ENCODE measurements at places on chromosomes 7 and 10.

DNA sequence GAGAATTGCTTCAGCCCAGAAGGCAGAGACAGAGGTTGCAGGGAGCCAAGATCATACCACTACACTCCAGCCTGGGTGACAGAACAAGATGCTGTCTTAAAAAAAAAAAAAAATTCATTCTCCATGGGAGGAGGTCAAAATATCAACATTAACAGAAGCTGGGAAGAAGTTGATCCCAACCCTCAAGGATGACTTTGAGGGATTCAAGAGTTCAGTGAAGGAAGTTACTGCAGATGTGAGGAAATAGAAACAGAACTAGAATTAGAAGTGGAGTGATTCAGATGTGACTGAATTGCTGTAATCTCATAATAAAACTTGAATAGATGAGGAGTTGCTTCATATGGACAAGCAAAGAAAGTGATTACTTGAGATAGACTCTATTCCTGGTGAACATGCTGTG is 19.7 kb upstream of the RPEL1 start:
- no peak for DNase-seq

- no peak for DNase-seq
These were observed 167.4 kb upstream of the SVIL start for GRCh38 chr10:29802171-29802570.

- no peak for DNase-seq
These were observed 17.5 kb downstream of the ATP6V1F start for GRCh38 chr7:128879939-128880746.

- no peak for DNase-seq
These were observed 179.5 kb upstream of the HGF start for GRCh38 chr7:81949306-81949705.

DNA sequence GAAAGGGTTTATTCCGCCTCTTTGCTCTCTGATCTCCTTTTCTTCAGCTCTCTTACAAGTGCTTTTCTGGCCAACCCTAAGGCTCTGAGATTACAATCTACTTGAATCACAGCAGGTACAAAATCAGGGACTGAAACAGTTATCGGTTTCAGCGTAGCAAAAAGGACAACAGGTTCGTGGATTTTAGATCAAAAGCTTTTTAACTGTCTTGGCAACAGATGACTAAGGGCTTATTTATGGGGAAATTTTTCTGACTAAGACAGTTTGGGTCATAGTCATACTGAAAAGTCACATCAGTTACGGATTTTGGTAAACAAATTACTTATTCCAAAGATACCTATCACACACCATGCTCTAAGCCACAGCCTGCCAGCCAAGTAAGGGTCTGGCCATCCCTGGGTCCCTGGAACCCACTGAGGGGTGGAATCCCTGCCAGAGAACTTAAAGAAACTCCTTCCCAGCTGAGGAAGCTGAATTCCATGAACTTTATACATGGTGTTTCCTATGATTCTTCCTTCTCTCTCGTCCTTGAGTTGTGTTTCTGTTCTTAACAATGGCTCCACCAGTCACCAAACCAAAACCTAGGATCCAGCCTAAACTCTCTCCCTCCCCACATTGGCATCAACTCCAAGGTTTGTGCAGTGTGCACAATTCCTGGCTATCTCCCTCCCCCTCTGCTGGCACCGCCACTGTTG is 169.3 kb downstream of the FAM107B start:
- no peak for DNase-seq

GRCh38 chr10:95350830-95351228 is 60.0 kb upstream of the PDLIM1 start:
- no peak for DNase-seq

DNA sequence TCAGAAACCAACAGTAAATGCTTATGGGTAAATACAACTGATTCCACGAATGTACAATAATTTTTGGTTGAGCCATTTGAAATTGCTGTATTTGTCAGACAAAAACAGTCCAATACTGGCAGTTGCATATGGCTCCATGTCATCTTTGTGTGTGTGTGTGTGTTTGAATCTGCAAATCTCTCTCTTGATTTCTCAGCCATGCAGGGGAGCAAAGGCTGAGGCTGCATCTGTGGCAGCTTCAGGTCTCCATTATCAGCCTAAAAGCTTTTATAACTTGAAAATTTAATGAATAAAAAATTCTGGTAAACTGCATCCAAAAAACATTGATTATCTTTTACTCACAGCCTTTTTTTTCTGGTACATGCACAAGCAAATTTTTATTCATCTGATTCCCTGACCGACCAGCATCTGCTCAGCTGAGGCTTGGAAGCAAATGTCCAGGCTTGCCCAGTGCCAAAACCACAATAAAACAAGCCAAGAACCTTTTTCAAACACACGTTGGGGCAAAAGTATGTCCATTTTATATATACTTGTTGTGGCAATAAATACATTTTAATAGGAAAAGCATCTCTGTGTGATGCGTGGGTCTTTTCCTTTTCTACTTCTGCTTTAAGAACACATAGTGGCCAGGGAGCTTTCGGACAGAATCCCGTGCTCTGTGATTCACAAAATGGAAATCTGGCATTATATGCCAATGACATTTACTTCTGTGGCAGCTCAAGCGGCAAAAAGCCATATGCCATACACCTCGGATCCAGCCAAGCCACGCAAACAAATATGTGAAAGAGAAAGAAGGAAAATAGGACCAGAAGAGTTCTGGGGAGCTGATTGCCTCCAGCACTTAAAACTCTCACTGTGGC is 275.6 kb upstream of the AOAH start:
- DNase-seq: no peak

DNA sequence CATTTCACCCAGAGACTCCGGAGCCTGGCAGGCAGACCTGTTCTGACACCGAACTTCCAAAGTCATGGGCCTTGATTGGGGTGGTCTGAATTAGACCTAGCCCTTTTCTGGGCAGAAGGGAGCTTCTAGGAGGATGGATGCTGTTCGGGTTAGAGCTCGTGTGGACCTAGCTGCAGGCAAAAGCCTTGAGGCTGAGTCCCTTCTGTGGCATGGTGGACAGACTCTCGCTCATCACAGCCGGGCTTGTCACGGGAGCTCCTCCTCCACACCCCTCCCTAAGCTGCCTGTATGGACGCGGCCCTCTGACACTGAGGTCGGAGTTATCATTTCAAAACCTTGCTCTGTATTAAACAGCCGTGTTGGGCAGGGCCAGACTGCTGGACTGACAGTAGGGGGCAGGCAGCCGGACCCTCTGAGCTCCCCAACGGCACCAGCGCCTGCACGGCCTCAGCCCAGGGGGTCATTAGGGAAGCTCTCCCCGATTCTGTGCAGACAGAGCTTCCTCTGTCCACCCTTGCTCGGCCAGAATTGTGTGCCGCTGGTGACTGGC is 2.2 kb downstream of the IRF5 start:
- peak; percentile 58 for DNase-seq

- DNase-seq: no peak
These were observed 72.6 kb downstream of the COPG2 start for GRCh38 chr7:130595986-130596385.

DNA sequence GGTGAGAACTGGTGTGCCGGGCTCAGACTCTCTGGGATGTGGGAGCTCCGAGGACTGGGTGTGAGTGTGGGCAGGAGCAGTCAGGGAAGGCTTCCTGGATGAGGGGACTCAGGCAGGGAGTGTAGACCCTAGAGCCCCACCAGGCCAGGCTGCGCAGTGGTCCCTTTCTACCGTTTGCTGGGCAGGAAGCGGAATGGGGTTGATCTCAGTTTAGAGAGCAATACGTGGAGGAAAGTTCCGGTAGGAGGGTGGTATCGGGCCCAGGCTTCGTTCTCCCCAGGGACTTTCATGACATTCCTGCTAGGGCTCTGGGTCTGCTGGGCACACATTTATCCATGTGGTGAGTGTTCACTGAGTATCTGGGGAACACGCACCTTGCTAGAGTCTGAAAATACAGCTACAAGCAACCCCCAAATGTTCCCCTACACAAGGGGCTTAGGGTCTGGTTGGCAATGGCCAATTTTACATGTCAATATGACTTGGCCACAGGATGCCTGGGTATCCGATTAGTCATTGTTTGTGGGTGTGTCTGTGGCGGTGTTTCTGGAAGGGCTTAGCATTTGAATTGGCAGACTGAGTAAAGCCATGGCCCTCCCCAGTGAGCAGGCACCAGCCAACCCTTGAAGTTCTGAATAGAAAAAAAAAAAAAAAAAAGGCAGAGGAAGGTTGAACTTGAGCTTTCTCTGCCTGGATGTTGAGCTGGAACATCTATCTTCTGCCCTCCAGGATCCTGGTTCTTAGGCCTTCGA is 20.8 kb downstream of the GHRHR start:
- DNase-seq: no peak

GRCh38 chr7:44072364-44073231 is 7.2 kb upstream of the PGAM2 start:
- DNase-seq: no peak

GRCh38 chr7:2084781-2085505 is 147.8 kb downstream of the MAD1L1 start:
- no peak for DNase-seq

GRCh38 chr10:49713266-49713665 is 33.8 kb downstream of the C10orf53 start:
- DNase-seq: no peak

DNA sequence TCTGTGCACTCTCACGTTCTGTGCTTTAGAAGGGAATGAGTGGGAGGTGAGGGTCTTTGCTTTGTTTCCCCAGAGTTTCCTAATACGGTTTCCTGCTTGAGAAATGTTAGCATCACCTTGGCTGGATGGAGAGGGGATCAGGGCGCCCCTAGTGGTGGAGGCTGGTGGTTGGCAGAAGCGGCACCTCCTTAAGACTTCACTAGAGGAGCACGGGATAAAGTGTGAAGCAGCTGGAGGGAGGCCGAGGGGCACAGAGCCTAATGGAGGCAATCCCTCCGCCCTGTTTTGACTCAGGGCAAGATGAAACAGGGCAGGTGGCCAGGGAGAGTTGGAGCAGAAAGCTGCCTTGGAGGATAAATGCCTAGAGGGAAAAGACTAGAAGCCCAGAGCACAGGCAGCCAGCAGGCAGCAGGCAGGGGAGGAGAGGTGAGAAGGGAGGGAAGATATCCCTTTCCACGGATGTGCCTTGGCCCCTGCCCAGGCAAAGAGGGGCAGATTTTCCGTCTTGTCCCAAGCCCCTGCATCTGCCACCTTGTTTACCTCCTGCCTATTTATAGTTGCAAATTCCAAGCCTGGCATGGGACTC is 56.0 kb upstream of the BTRC start:
- DNase-seq: peak; percentile 40

DNA sequence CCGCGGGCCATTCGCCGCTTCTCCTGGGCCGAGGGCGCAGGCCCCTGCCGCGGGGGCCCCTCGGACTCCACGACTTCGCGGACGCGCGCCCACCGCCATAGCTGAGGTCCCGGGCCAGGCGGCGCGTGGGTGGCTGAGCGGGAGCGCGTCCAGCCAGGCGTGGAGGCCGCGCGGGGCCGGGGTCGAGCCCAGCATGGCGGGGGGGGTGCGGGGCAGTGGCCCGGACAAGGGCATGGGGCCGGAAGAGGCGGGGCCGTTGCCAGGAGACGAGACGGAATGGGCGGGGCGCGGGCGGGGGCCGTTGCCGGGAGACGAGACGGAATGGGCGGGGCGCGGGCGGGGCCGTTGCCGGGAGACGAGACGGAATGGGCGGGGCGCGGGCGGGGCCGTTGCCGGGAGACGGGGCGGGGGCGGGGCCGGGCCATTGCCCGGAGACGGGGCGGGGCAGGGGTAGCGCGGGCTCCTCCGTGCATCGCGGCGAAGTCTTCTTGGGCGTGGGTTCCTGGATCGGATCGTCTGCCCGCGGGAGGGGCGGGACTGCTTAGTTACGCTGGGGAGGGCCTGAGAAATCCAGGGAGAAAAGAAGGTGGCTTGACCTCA is 14.8 kb downstream of the ADAM8 start:
- DNase-seq: peak; percentile 46

- DNase-seq: no peak
These were observed 32.9 kb downstream of the TACC2 start for GRCh38 chr10:122021828-122022227.

GRCh38 chr10:69333205-69333604 is 54.9 kb downstream of the HK1 start:
- no peak for DNase-seq

DNA sequence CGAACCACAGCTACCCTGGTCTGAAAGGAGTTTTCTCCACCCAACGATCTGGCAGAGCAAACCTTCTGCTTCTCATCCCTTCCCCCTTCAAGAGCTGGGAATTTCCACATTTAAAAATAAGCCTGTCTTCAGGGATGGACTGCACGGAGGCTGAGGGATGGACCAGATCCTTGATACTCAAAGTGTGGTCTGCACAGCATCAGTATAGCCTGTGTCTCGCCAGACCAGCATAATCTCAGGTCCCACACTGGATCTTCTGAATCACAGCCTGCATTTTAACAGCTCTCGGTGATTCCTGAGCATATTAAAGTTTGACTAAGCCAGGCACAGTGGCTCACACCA is 7.1 kb downstream of the KCNMA1 start:
- DNase-seq: no peak

- no peak for DNase-seq
These were observed 126.5 kb downstream of the HIPK2 start for GRCh38 chr7:139651308-139651707.

GRCh38 chr10:124665980-124666379 is 78.2 kb downstream of the FAM53B start:
- no peak for DNase-seq

DNA sequence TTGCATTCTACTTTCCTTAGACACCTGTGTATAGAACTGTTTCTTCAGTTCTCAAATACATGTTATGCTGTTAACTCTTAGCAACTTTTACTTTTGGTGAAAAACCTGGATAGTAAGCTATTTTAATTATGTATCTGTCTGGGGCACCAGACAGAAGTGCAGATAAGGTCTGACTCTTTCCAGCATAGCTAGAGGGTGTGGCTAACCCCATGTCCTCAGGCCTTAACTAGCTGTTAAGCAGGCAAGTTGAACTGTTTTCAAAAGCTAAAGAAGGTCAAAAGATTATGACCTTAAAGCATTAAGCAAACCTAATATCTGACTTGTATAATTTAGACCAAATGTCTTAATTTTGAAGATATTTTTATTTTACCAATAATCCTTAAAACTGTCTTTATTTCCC is 45.1 kb upstream of the INHBA start:
- DNase-seq: no peak

- DNase-seq: no peak
These were observed 176.2 kb upstream of the CHRM2 start for GRCh38 chr7:136692221-136692620.

DNA sequence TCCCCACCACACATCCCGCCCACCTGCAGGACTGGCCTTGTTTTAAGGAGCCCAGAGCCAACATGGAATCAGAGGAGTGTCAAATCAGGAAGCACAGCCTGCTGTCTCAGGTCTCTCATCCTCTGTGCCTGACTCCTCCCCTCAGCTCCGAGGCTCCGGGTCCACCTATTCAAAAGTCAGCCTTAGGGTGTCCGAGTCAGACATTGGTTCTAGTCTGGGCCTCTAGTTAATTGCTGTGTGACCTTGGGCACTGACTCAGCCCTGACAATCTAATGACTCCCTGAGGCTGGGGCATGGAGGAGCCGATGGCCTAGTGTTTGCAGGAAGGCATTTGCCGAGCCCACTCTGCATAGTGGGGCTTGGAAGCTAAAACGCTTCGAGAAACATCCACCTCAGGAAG is 223.1 kb upstream of the PPP2R2D start:
- no peak for DNase-seq
